Aorta (tissue), 5 donors: ENCODE measurements at places on chromosomes 1 and 21. TPM values are rescaled to one million over a fixed set of nuclear protein-coding genes. Genes with fewer than 3 reads are reported as not detected.

DISC1 gene
- 0.64 TPM for polyA plus RNA-seq

LCE1A gene
- not detected for polyA plus RNA-seq

DNA sequence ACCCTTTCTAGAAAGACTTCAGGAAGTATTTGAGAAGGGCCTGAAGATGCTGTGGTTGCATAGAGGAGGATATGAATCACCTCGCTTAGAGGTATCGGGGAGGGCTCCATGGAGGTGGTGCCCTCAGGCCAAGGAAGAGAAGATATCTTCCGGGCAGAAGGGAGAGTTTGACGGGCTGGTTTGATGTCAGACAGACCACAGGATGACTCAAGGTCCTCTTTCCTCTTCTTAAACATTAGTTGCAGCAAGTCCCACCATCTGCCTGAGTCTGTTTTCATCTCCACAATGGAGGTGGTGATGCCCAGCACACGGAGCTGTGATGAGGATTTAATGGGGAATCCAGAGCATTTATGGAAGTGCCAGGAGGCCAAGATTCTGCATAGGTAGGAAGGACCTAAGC lies 25.1 kb upstream of the RUNX3 start:
- no peak overlapping the region for H3K27ac ChIP-seq
- DNase-seq: no peak
- no peak overlapping the region for H3K4me3 ChIP-seq
- no peaks in the 10 kb centered on the region for H3K27me3 ChIP-seq
- no peaks in the 10 kb centered on the region for H3K4me1 ChIP-seq

DNA sequence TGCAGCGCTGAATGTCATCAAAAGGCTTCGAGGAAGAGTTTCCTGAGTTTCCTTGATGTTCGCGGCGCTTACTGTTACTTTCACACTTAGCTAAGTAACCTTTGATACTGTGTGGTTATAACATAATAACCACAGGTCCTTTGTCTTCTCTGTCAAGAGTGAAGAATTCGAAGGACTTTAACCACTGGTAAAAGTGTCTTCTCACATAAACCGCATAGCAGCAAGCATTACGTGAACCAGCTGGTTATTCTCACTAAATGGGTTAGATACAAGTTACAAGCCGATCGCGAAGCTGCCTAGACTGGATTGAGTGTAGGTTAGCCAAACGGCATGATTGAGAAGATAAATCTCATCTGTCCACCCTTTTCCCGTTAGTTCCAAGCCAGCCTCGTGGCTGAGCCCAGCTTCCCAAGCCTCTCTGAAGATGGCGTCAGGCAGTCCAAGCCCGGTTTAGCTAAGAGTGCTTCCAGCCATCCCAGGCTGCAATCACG lies 18.3 kb upstream of the IFNGR2 start:
- no peaks in the 10 kb centered on the region for H3K36me3 ChIP-seq
- no peak overlapping the region for H3K27ac ChIP-seq
- H3K4me1 ChIP-seq: no peaks in the 10 kb centered on the region

GRCh38 chr1:119676571-119677206 lies 28.6 kb upstream of the ZNF697 start:
- H3K4me3 ChIP-seq: no peak overlapping the region
- peak; percentile 49 for DNase-seq
- H3K27ac ChIP-seq: no peak overlapping the region
- H3K27me3 ChIP-seq: no peaks in the 10 kb centered on the region
- no peaks in the 10 kb centered on the region for H3K4me1 ChIP-seq

DNA sequence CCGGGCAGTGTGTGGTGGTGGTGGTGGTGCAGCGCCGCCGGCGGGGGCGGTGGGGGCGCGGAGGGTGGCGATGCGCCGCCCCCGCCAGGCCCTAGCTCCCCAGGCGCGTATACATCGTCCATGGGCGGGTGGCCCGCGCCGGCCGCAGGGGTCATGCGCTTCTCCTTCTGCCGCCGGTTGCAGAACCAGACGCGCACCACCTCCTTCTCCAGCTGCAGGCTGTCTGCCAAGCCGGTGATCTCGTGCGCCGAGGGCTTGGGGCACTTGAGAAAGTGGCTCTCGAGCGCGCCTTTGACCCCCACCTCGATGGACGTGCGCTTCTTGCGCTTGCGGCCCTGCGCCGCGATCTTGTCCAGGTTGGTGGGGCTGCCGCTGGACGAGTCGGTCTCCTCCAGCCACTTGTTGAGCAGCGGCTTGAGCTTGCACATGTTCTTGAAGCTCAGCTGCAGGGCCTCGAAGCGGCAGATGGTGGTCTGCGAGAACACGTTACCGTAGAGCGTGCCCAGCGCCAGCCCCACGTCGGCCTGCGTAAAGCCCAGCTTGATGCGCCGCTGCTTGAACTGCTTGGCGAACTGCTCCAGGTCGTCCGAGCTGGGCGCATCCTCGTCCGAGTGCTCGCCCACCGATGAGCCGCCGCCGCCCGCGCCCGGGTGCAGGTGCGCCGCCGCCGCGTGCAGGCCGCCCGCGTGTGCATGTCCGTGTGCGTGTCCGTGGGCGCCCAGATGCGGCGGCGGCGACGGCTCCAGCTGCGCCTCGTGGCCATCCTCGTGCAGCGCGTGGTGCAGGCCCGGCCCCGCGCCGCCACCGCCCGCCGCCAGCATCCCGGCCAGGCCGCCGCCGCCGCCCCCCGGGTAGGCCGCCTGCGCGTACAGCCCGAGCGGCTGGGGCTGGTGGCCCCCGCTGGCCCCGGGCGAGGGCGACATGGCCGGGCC lies 926 bp downstream of the POU3F1 start:
- H3K4me1 ChIP-seq: no peaks in the 10 kb centered on the region
- H3K27ac ChIP-seq: no peak overlapping the region
- H3K27me3 ChIP-seq: peaks cover 3% of the 10 kb centered on the region
- H3K4me3 ChIP-seq: no peak overlapping the region
- no peak for DNase-seq
- H3K36me3 ChIP-seq: no peaks in the 10 kb centered on the region
